ENCODE measurements at places on chromosomes 6 and 20.

GRCh38 chr6:45665859-45666258, 288.1 kb upstream of the SUPT3H start:
- DNase-seq, result no peak

- DNase-seq, result no peak
These were observed 953.3 kb upstream of the SLC35B3 start for GRCh38 chr6:9388596-9388995.

DNA sequence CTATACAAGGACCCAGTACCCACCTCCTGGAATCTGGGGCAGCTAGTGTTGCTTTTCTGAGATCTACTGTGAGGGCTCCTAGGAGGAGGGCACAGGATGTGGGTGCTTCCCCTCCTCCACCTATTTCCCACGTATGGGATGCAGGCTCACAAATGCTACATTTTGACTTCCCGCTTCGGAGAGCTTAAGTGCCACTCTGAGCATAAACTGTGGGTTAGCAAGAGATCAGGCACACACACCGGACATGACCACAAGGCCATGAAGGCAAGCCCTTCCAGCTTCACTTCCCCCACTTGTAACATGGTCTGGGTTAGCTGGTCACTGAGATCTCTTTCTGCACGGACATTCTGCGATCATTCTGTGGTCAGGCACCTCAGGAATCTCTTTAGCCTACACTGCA, 15.7 kb upstream of the TGM3 start:
- no peak for DNase-seq

DNA sequence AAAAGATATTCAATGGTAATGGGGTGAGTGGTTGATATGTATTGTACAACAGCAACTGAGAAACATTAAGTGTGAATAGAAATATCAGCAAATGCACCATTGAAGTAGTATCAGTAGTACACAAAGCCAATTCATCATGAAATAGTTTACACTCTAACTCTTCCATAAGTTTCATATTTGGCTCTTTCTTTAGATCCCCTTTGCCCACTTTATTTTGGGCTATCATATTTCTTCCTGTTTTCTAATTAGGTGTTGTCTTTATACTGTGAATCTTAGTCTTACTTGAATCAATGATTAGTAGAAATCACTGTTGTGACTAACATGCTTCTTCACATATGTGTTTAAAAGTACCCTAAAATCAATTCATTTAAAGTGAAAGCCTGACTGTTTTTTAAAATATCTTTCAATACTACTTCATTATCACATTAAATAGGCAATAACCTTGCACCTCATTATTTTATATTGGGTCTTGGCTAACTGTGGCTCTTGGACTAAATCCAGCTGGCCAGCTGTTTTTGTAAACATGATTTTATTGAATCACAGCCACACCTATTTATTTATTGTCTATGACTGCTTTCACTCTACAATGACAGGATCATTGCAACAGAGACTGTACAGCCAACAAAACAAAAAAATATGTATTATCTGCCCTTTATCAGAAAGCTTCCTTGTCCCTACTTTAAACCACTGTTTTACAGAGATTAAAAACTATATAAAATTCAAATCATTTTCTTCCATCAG, 38.9 kb downstream of the EYS start:
- no peak for DNase-seq

DNA sequence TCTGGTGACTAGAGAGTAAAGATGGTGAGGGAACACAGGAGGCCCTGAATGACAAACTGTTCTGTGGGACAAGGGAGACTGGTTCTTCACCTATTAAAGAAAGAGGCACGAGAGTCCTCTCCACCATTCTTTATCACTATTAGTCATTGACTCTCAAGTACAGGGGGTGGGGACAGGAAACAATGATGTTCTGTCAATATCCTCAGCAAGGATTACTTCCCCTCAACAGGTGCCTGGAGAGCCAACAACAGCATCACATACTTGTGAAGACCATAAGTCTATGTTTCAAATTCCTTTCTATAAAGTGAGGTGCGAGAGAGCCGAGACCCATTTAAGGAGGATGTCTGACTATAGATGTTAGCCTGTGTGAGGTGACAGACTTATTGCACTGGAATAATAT, 72.4 kb upstream of the TBC1D7 start:
- DNase-seq, result no peak

DNA sequence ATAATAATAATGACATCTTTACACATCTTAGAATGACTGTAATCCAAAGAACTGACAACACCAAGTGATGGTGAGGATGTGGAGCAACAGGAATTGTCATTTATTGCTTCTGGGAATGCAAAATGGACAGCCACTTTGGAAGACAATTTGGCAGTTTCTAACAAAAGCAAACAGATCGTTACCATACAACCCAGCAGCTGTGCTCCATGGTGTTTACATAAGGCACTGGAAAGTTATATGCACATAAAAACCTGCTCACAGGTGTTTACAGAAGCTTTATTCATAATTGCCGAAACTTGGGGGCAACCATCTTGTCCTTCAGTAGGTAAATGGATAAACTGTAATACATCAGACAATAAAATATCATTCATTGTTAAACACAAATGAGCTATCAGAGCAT, 18.3 kb upstream of the ASF1A start:
- no peak for DNase-seq

DNA sequence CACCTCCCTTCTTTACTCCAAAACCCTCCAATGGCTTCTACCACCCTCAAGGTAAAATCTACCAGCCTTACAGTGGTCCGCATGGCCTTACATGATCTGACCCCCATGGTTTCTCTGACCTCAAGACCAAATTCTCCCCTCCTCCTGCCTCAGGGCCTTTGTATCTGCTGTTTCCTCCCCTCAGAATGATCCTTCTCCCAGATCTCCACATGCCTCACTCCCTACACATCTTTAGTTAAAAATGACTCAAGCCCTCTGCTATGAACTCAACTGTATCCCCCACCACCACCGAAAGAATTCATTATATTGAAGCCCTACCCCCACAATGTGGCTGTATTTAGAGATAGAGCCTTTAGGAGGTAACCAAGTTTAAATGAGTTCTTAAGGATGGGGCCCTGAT, 4.1 kb downstream of the SLC23A2 start:
- DNase-seq, result no peak

DNA sequence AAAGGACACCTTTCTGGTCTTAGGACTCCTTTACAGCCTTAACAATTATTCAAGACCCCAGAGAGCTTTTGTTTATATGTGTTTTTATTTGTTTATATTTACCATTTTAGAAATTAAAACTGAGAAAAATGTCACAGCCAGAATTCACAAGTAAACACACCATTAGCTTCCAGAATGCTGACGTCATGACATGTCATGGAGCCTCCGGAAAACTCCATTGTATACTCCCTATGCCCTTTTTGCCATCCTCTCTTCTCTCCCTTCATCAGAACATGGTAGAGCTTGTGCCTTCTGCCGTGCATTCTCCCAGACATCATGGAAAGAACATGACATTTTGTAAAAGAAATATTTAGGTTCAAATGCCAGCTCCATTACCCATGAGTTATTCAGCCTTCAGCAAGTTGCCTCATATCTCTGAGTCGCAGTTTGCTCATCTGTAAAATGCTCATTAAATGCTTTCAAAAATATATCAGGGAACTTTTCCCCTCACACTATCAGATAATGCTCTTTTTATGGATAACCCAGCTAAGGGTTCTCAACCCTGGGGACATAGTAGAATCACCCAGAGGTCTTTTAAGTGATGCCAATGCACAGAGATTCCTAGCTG, 27.8 kb downstream of the TNFAIP3 start:
- no peak for DNase-seq

- no peak for DNase-seq
These were observed 299.4 kb upstream of the NRSN1 start for GRCh38 chr6:23826572-23826971.

- DNase-seq, result no peak
These were observed 8.1 kb upstream of the FUT9 start for GRCh38 chr6:96007663-96008062.

- no peak for DNase-seq
These were observed 28.3 kb upstream of the PREX1 start for GRCh38 chr20:48856130-48856529.

GRCh38 chr20:21083825-21084325, 22.3 kb downstream of the LINC00237 start:
- no peak for DNase-seq

Data from C1 segment of cervical spinal cord (tissue), 14 donors.